ENCODE measurements at places on chromosomes 16 and 17.

GRCh38 chr16:17832738-17833137, 362.0 kb upstream of the XYLT1 start:
- no peak for DNase-seq

GRCh38 chr17:61009663-61010062, 332.0 kb downstream of the BCAS3 start:
- no peak for DNase-seq

GRCh38 chr17:3002538-3003295, 60.7 kb downstream of the OR1D5 start:
- DNase-seq, result no peak

DNA sequence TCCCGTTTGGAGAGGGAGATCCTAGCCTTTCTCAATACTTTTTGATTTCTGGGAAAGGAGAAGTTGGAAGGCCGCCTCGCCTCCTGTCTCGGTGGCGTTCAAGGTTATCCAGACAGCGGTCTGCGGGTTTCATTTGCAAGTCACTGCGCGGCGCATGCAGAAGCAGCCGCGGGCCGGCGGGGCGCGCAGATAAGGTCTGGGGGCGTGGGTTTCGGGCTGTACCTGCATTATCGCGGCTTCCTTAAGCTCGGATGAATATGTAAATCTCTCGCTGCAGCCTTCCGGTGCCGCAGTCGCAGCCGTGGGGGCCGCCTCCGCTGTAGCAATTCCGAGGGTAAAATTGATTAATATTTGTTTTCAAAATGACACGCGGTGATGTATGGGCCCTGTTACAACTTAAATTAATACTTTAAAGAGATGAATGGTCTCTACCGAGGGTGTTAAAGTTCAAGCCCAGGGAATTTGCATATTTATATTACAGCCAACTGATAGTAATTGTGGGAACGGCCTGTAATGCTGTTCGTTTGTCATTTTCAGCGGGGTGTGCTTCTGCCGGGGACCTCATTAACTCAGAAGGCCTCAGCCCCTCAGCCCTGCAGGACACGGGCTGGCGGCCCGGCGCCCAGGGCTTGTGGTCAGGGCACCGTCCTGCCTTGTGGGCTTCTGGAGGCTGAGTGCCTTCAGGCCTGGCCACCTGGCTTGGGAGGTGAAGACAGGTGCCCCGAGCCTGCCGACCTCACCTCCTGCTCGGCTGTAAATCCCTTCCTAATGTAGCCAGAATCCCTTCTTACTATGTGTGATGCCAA, 99.4 kb downstream of the CYLD start:
- DNase-seq, result no peak

- DNase-seq, result no peak
These were observed 8.4 kb upstream of the HSBP1 start for GRCh38 chr16:83799336-83799735.

- no peak for DNase-seq
These were observed 2.3 kb downstream of the TAOK2 start for GRCh38 chr16:29975811-29976511.

GRCh38 chr17:35936063-35936462, 5.5 kb upstream of the RDM1 start:
- DNase-seq, result no peak

GRCh38 chr17:41434415-41434814, 6.4 kb downstream of the KRT38 start:
- DNase-seq, result no peak

DNA sequence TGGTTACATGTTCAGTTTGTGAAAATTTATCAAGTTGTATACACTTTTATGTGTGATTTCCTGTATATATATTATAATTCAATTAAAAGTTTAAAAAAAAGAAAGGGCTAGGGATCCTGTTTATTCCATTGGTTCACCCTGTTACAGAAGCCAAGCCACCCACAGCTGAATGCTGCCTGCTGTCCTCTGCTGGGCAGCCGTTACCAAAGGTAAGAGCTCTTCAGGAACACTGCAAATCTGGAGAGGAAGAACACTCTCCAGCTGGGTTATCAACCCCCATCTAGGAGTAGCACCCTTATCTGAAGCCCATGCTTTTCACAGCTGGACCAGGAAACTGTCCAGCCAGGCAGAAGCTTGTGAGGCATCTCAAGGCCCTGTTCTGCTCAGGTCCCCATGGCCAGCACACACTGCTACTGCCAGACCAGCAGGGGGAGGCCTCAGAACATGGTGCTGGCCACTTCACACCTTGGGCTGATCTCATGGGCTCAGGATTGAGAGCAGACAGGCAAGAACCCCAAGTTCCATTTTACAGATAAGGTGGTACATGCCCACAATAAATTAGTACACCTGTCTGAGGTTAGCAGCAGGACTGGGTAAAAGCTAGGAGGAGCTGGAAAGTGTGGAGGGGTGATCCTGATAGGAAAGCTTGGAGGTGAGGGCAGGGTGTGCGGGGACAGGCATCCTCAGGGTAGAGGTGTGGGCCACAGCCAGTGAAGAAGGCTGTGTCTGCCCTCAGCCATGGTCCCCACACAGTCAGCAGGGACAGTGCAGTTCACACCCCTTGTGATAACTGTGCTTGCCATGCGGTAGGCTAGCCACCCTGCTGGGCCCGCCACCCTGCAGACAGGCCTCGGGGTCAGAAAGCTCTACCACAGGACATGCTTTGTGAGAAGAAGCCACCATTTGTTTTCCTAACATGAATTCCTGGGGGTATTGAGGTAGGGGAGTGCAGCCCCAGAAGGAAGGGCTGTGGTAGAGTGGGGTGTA, 54.3 kb upstream of the SREBF1 start:
- no peak for DNase-seq

- DNase-seq, result no peak
These were observed 195.4 kb downstream of the CDH11 start for GRCh38 chr16:64926476-64926875.

GRCh38 chr17:50177983-50178834, 12.4 kb downstream of the SGCA start:
- DNase-seq, result no peak

DNA sequence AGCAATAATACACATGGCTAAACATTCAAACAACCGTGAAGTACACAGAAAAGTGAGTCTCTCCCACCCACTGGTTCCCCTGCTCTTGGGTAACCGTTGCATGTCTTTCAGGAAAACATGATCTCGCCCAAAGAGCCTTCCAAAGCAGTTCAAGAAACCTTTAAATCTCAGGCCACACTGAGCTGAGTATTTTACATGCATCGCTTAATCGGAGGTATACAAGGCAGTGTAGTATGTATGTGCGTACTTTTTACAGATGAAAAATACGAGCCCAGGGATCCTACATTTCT, 741 bp upstream of the DEXI start:
- no peak for DNase-seq

DNA sequence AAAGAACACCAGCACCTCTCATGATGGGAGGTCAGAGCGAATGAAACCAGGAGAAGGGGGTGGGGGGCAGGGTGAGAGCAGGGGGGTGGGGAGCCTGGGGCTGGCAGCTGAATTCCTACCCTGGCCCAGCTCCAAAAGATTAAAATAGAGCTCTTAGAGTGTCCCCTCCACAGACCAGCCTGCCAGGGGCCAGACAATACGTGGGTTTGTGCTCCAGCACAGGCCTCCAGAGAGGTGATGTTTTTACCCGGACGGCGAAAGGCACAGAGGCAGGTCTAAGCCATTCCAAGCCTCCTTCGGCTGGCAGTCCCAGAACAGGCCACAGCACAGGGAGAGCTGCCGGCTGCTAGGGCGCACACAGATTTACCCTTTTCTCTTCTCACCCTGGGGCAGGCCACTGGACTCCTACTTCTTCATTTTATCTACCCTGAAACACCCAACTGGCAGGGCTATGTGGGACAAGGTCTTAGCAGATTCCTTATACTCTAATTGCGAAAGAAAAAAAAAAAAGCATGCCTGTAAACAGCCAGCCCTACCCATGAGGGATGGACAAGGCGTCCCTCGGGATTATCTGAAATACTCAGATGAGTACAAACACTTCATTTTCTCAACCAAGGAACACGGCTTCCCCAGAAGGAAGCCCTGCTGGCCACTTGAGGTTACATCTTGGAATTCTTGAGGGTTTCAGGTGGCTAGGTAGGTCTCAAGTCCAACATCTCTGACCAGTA, 71.9 kb upstream of the NOG start:
- no peak for DNase-seq

DNA sequence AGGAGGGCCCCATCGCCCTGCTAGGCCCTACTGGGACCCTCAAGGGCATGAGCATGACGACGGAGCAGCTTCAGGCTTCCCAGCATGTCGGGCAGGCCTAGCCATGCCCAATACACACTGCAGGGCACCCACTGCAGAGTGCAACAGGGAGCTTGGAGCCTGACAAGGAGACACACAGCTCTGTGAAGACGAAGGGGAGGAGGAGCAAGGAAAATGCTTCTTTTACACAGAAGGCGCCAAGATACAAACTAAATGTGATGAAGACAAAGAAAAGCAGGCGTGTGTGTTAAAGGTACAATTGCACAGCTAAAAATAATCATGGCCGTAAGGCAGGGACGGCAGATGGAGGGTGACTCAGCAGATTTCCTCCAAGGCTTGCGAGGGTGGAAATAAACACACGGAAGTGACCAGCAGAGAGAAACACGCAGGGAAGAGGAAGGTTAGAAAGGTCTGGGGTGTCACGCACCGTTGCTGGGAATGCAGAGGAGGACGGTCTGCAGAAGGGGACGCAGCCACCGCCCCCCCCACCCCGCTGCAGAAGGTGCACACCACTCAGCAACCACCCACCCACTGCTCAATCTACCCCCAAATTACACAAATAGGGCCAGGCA, 108.5 kb downstream of the ZNF778 start:
- DNase-seq, result no peak

- no peak for DNase-seq
These were observed 98.7 kb downstream of the KCNJ12 start for GRCh38 chr17:21474815-21475214.

DNA sequence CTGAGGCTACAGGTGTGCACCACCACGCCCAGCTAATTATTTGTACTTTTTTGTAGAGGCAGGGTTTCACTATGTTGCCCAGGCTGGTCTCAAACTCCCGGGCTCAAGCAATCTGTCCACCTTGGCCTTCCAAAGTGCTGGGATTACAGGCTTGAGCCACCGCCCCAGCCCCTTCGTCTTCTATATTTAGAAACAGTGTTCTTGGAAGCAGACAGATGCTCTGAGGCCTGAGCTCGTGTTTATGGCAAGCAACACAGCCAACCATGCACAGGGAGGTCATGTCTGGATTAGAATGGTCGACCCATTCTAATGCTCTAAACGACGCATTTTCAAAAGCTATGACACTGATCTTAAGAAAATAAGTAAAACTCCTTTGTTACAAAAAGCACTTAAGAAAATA, 16.6 kb downstream of the TMEM204 start:
- DNase-seq, result no peak

GRCh38 chr16:4403133-4403949, 13.1 kb downstream of the CORO7 start:
- DNase-seq, result no peak

- DNase-seq, result no peak
These were observed 19.5 kb downstream of the MINK1 start for GRCh38 chr17:4852567-4853207.

DNA sequence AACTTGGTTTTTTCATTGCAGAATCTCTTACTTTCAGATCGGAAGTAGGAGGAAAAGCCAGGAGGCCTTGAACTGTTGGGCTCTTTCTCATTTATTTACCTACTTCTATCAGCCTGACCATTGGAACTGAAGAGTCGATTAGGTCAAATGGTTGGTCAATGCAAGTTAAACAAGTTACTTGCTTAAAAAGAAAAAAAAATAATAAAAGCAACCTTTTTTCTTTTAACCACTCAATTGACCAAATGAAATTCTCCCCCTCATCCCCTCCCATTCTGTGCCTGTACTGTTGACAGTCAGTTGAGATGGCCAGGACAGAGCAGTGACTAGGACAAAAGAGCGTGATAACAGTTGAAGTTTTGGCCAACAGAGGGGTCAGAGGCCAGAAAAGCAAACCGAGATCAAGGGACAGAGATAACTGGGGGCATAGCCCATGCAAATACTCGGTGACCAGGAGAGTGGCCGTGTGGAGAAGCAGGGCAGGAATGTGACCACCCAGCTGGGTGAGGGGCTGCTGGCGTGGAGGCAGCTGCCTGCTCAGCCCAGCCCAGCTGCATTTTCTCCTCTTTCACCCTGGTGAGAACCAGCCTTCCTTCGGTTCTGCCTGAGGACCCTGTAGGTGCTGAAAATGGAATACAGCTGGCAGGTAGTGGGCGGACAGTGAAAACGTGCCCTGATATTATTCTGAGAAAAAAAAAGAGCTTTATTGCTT, 72.2 kb downstream of the HS3ST3B1 start:
- DNase-seq, result no peak

DNA sequence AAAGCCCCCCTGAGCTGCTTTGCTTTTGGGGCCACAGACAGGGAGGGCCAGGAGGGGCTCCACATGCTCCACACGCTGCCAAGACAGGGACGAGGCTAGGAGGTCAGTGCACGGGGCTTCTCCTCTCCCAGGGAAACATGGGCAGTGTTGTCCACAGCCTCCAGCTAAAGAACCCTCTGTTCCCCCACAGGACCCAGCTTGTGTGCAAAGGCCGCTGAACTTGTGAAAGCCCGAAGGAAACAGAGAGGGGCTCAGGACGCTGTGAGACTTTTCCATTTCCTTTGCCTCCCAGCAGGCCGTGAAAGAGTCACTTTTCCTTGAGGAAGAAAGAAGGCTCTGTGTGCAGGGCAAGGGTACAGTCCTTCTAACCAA, 9.7 kb downstream of the CDRT4 start:
- DNase-seq, result no peak

DNA sequence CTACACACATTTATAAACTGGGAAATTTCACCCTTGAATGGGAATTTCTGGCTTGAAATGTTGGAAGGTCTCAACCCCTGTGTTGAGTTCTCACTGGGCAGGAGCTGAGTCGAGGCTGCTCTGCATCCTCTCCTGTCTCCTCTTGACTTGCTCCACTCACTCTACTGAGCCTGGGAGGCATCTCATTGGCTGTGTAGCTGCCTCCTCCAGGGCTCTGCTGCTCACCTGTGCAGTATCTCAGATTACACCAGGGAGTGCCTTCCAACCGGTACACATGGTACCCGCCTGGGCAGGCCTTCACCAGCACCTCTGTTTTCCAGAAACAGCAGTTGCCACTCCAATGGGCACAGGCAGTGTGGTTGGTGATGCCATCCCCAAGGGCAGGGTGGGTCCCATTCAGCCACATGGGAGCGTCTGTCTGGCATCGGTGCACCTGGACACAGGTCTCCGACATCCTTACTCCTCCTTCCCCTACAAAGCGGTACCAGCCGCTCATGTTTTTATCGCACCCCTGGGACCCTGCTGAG, 3.7 kb downstream of the GP2 start:
- DNase-seq, result no peak

DNA sequence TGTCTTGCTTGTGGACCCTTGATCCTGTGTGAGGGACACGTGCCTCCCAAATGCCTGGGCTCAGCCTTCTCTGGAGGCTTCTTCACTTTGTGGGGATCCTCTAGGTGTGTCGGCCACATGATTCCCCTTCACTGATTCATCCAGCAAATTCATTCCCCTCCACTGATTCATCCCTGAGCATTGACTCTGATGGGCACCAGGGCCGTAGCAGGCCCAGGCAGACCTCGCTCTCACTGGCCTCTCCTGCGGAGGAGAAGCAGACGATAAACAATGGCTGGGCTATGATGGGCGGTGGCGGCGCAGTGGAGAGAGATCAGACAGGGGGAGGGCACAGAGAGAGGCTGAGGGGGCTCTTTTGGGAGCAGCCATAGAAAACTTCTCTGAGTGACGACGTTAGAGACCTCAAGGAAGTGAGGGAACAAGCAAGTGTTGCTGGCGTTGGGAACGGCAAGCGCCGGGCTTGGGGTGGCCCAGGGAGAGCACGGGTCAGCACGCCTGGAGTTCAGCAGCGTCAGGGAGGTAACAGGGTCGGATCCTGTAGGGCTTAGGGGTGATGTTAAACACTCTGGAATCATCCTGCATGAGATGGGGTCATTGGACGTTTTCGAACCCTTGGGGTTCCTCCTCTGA, 17.5 kb upstream of the RPTOR start:
- DNase-seq, result no peak

- DNase-seq, result peak; percentile 38
These were observed 22.3 kb downstream of the ARHGAP27 start for GRCh38 chr17:45410144-45411091.
